ENCODE measurements at places on chromosomes 1 and 21. TPM values are rescaled to one million over a fixed set of nuclear protein-coding genes. Genes with fewer than 3 reads are reported as not detected.

The KLHDC8A gene
- total RNA-seq, result 16.5 TPM

The PADI2 gene
- total RNA-seq, result 6.4 TPM

The KLF17 gene
- total RNA-seq, result not detected

The GBP6 gene
- total RNA-seq, result 0.21 TPM

The ANKRD45 gene
- 0.55 TPM for total RNA-seq

The GPR52 gene
- 0.41 TPM for total RNA-seq

The MMEL1 gene
- not detected for total RNA-seq

The OR14C36 gene
- not detected for total RNA-seq

The CYYR1 gene
- 6.4 TPM for total RNA-seq

The OR2T35 gene
- total RNA-seq, result not detected

The SORT1 gene
- 65.2 TPM for total RNA-seq

The ALPL gene
- total RNA-seq, result 5.1 TPM

The GRHL3 gene
- total RNA-seq, result 12.5 TPM

The DPT gene
- not detected for total RNA-seq

The ZMYND12 gene
- total RNA-seq, result 0.46 TPM

The SELP gene
- not detected for total RNA-seq

The LRRN2 gene
- total RNA-seq, result 7.6 TPM

The RIPK4 gene
- 20.5 TPM for total RNA-seq

The BCL10 gene
- total RNA-seq, result 40.1 TPM

The HHIPL2 gene
- total RNA-seq, result 0.08 TPM

The SH2D5 gene
- 17.5 TPM for total RNA-seq

The OR2T33 gene
- total RNA-seq, result not detected

The TPTE gene
- not detected for total RNA-seq

The BGLAP gene
- not detected for total RNA-seq

The CD2 gene
- not detected for total RNA-seq

The FCER1A gene
- total RNA-seq, result not detected

The TMPRSS3 gene
- 4.1 TPM for total RNA-seq

The KCNJ6 gene
- 0.07 TPM for total RNA-seq

The NTRK1 gene
- total RNA-seq, result not detected

The OLFML3 gene
- total RNA-seq, result 0.17 TPM

The TEKT2 gene
- 0.48 TPM for total RNA-seq

The TCHHL1 gene
- total RNA-seq, result not detected

The TLCD4 gene
- total RNA-seq, result 4.0 TPM

The RGS4 gene
- 20.8 TPM for total RNA-seq

The ZNF691 gene
- total RNA-seq, result 8.8 TPM

The TSPEAR gene
- total RNA-seq, result not detected

The AMPD1 gene
- 0.07 TPM for total RNA-seq

The CTH gene
- total RNA-seq, result 18.2 TPM

The FCRL2 gene
- total RNA-seq, result not detected

The HAO2 gene
- total RNA-seq, result not detected

The NPR1 gene
- 2.1 TPM for total RNA-seq

The CGN gene
- total RNA-seq, result 23.6 TPM

The RGS8 gene
- total RNA-seq, result not detected

The PRAMEF15 gene
- not detected for total RNA-seq

The SPTA1 gene
- total RNA-seq, result not detected

The PAQR7 gene
- 8.7 TPM for total RNA-seq

The CHI3L2 gene
- total RNA-seq, result 7.5 TPM

The MPL gene
- not detected for total RNA-seq

The ASAP3 gene
- 17.7 TPM for total RNA-seq

The CZIB gene
- 55.9 TPM for total RNA-seq

The OVAAL gene
- total RNA-seq, result not detected

Measured in kidney epithelial cell (primary cell).